Fibroblast of skin of left quadriceps (primary cell): ENCODE measurements at places on chromosomes 11 and 22.

- DNase-seq: no peak
Observed at GRCh38 chr22:41341990-41342389, 39.8 kb upstream of the TEF start.

- no peak for DNase-seq
Observed at GRCh38 chr11:832529-833113, at the start of gene CD151. CD151 (plus strand) TSS chr11:832952; CDS start chr11:836070, 3,118 bp downstream.

GRCh38 chr11:131658414-131658813 is 288.0 kb downstream of the NTM start:
- DNase-seq: no peak

GRCh38 chr22:44628835-44629234 is 73.2 kb upstream of the PRR5 start:
- no peak for DNase-seq

- DNase-seq: no peak
Observed at GRCh38 chr11:27095887-27096286, 55.3 kb downstream of the BBOX1 start.

DNA sequence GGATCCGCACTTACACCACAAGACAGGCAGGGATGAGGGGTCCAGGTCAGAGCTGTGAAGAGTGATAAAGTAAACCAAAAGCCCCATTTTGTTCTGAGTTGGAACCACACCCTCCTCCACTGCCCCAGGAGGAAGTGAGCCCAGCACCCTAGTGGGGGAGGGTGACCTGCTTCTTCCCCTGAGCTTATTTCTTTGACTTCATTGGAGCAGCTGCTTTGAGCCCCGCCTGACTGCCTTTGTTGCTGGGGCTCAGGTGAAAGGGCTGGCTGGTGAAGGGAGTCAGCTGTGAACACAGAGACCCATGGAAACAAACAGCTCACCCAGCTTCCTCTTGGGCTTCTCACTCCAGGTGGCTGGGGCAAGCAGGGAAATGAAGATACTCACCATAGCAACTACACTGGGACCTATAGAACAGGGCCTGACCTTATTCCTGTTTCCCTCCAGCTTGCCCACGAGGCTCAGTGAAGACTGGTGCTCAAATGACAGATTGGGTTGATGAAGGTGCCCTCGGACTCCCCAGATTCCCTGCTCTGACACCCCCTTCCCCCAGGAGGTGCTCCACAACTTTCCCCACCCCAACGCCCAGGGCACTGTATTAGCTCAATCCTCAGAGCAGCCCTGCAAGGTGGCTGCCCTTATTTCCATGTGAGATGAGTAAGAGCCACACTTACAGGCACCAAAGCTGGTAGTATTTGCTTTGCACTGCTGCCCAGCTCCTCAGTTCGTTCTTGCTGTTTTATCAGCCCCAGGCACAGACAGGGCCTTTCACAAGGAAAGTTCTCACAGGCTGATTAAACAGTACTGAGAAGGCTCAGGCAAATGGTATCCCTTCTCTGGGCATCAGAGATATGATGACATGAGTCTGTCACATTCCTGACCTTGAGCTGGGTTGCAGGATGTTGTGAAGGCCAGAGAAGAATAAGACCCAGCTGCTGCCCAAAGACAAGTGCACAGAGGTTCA is 2.4 kb downstream of the UCP2 start:
- no peak for DNase-seq

GRCh38 chr11:117992136-117992535 is 5.9 kb downstream of the IL10RA start:
- DNase-seq: no peak

- no peak for DNase-seq
Observed at GRCh38 chr22:24744638-24745037, 29.9 kb downstream of the PIWIL3 start.

- no peak for DNase-seq
Observed at GRCh38 chr11:39461066-39461465, 1998.4 kb downstream of the LRRC4C start.
